Stimulated activated naive B cell treated with anti-CD40 and anti-IgM and Interleukin-4, amounts not matched to agents 10 μg/mL and 1 μg/mL and 100 μg/mL, for 72 hours (primary cell): ENCODE measurements at places on chromosomes 7 and 10.
A peak's percentile ranks its signal among the peaks of the same experiment; 100 is the strongest.

DNA sequence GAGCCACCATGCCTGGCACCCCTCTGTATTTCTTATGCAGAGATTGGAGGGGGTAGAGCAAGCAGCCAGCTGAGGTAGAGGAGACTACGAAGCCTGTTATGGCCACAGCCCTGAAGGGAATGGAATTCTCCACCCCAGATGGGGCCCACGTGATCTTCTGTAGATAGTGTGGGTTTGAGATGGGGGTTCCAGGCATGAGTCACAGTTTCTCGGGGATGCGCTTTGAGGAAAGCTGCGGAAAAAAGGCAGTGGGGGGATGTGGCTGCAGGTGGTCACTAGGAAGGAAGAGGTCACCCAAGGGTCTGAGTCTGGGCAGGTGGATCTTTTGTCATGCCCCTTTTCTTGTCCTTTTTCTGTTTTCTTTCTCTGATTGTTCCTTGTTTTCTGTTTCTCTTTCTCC, 11.5 kb downstream of the FAM131B start:
- no peaks in the 10 kb centered on the region for H3K4me1 ChIP-seq
- DNase-seq: no peak
- H3K4me3 ChIP-seq: no peak overlapping the region
- no peaks in the 10 kb centered on the region for H3K36me3 ChIP-seq

- DNase-seq: no peak
- H3K4me1 ChIP-seq: no peaks in the 10 kb centered on the region
- H3K27me3 ChIP-seq: peaks cover 13% of the 10 kb centered on the region
- H3K4me3 ChIP-seq: no peak overlapping the region
- H3K27ac ChIP-seq: no peak overlapping the region
Observed at GRCh38 chr7:131897016-131897789, 340.8 kb upstream of the PODXL start.

DNA sequence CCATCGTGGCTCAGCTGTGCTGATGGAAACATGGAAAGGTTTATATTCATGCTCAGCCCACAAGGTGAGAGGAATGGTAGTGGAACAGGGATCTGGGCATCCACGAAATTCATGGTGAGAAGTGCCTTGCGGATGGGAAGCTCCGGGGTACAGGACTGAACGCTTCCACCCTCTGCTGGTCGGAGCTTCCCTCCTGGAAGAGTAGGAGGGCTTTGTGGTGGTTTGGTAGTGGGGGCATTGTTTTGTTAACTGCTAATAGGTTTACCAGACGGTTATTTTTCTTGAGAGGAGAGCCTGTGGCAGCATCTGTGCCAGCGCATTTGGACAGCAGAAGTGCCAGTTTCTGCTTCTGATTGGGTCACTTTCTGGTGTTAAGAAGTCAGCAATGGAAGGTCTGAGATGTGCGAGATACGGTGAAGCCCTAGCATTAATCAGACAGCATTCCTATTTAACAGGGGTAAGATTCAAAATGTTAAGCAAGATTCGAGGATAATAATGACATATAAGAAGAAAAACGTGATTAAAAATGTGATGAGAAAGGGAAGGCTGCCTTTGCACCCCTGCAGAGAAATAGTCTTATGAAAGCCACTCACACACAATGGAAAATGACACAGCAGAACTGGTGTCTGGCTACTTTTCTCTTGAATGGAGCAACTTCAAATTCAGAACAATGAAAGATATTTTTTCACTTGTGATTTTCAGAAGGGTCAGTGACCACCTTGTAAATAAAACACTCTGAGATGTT, 17.7 kb downstream of the ABCA13 start:
- H3K36me3 ChIP-seq: peaks cover 2% of the 10 kb centered on the region
- no peak for DNase-seq
- H3K27ac ChIP-seq: no peak overlapping the region
- H3K4me1 ChIP-seq: no peaks in the 10 kb centered on the region
- H3K27me3 ChIP-seq: peaks cover 17% of the 10 kb centered on the region

- H3K27me3 ChIP-seq: no peaks in the 10 kb centered on the region
- H3K36me3 ChIP-seq: peaks cover 3% of the 10 kb centered on the region
- H3K27ac ChIP-seq: no peak overlapping the region
- no peak overlapping the region for H3K4me3 ChIP-seq
Observed at GRCh38 chr10:35219891-35220890, 93.5 kb downstream of the CREM start.

DNA sequence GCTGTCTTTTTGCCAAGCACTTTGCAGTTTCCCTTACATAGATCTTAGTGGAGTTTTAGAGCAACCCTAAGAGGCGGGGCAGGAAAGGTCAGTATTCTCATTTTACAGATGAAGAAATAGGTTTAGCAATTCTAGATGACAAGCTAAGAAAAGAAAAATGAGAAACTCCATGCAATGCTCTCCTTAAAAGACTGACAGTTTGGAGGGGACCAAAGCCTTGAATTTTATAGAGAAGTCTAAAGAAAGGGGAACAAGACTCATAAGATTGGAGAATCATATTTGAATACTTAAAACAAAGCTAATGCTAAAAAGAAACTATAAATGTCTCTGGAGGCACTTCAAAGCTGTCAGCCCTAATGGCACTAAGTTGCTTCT, 19.6 kb downstream of the CEP55 start:
- no peak overlapping the region for H3K27ac ChIP-seq
- peaks cover 5% of the 10 kb centered on the region for H3K4me1 ChIP-seq
- H3K36me3 ChIP-seq: peaks cover 2% of the 10 kb centered on the region
- no peaks in the 10 kb centered on the region for H3K27me3 ChIP-seq

GRCh38 chr10:104104926-104105325, 17.0 kb upstream of the SFR1 start:
- H3K4me1 ChIP-seq: peaks cover 4% of the 10 kb centered on the region
- no peak for DNase-seq
- H3K27ac ChIP-seq: no peak overlapping the region

DNA sequence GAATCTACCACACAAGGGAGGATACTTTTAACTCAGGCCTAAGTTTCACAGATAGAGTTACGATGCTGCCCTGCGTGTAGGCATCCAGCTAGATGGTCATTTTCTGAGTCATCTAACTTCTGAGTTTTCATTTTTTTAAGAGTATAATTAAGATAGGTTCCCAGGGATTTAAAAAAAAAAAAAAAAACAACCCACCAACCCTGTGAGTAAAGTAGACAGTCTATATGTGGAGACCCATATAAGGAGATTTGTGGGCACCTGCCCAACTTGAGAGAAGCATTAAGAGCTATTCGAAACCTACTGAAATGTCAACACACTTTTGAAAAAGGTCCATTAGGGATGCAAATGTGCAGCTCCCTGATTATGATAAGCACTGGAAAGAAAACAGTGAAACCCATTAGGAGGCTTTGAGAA, 257.3 kb downstream of the TRIL start:
- H3K4me1 ChIP-seq: peaks cover 19% of the 10 kb centered on the region
- H3K27ac ChIP-seq: no peak overlapping the region
- peaks cover 4% of the 10 kb centered on the region for H3K27me3 ChIP-seq
- no peak overlapping the region for H3K4me3 ChIP-seq
- H3K36me3 ChIP-seq: peaks cover 7% of the 10 kb centered on the region

GRCh38 chr7:72476608-72477305, 64.6 kb upstream of the CALN1 start:
- no peaks in the 10 kb centered on the region for H3K36me3 ChIP-seq
- no peak for DNase-seq

- no peak for DNase-seq
- H3K36me3 ChIP-seq: no peaks in the 10 kb centered on the region
- no peaks in the 10 kb centered on the region for H3K4me1 ChIP-seq
- H3K4me3 ChIP-seq: no peak overlapping the region
Observed at GRCh38 chr10:116899626-116900025, 50.3 kb downstream of the ENO4 start.

DNA sequence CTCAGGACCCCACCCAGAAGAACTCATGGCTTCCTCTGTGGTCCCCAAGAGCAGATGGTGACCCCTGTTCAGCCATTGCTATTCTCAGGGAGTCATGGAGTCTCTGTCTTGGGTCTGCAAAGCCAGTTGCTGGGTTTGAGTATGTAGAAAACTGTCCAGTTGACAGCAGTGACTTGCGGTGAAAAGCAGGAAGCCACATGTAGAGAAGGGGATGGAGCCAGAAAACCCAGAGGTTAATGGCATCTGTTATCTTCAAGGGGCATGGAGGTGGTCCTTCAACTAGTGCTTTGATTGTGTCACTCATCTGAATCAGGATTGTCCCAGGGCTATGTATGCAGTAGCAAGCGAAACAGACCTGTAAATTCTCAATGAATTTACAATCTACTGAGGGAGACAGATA, 86.3 kb upstream of the STK17A start:
- no peak overlapping the region for H3K4me3 ChIP-seq
- peaks cover 3% of the 10 kb centered on the region for H3K4me1 ChIP-seq
- H3K36me3 ChIP-seq: no peaks in the 10 kb centered on the region
- DNase-seq: no peak

- peaks cover 8% of the 10 kb centered on the region for H3K4me1 ChIP-seq
- H3K4me3 ChIP-seq: no peak overlapping the region
- DNase-seq: no peak
- peaks cover 2% of the 10 kb centered on the region for H3K36me3 ChIP-seq
- no peaks in the 10 kb centered on the region for H3K27me3 ChIP-seq
Observed at GRCh38 chr10:6280291-6280690, 77.6 kb downstream of the PFKFB3 start.

DNA sequence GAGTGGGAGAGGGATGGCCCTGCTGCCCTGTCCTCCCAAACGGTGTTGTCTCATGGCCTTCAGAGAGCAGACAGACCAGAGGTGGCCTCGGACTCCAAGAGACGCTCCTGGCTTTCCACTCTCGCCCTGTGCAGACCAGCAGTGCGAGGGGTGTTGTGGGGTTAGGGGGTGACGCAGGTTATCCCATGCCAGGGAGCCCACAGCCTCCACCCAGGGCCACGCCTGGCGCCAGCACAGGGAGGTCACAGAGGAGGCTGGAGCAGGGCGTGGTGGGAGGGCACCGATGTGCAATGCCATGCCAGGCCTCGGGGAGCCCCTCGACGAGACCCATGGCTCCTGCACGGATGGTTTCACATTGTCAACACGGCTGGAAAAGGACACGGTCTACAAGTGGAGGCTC, 52.1 kb downstream of the INPP5A start:
- no peaks in the 10 kb centered on the region for H3K27me3 ChIP-seq
- H3K4me1 ChIP-seq: peaks cover 89% of the 10 kb centered on the region
- H3K27ac ChIP-seq: peak overlapping the region; percentile 31
- H3K4me3 ChIP-seq: no peak overlapping the region
- H3K36me3 ChIP-seq: peaks cover 5% of the 10 kb centered on the region

- DNase-seq: no peak
- H3K27me3 ChIP-seq: no peaks in the 10 kb centered on the region
- no peak overlapping the region for H3K27ac ChIP-seq
- peaks cover 40% of the 10 kb centered on the region for H3K4me1 ChIP-seq
- peaks cover 2% of the 10 kb centered on the region for H3K36me3 ChIP-seq
- H3K4me3 ChIP-seq: no peak overlapping the region
Observed at GRCh38 chr7:37356911-37357636, 91.6 kb downstream of the ELMO1 start.
